ENCODE measurements at places on chromosomes 6 and 20.

DNA sequence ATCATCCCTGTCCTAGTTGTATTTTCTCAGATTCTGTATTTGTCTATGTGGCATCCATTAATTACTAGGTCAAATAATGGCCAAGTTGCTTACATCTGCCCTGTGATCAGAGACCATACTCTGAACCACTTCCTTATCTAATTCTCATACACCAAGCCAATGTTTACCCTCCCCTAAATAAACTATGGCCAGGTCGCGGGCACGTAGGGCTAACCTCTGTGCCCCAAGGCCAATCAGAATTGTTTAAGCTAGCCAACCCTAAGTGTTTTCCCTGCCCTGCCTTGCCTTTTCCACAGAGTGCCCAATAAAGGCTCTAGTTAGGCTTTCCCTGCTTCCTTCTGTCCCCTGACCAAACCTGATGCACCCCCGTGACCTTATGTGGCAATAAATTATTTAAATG, 2.8 kb upstream of the CALHM4 start:
- no peak for DNase-seq

DNA sequence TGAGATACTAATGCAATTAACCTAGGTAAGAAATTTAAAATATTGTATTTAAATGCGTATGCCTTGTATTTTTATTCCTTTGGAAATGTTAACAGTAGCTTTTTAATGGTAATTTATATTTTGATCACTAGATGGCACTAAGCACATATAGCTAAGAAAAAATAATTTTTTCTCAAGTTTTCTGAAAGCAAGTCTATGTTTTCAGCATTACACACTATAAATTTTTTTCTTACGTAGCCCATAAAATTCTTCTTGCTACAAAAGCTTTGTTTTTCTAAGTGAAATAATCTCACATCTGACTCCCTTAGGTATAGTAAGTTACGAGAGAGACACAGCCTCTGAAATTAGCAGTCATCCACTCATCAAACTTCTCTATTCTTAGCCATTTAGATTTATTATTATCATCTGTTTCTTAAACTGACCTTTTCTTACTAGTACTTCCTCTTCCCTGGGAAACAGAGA, 35.7 kb downstream of the TSPYL4 start:
- peak; percentile 17 for DNase-seq

DNA sequence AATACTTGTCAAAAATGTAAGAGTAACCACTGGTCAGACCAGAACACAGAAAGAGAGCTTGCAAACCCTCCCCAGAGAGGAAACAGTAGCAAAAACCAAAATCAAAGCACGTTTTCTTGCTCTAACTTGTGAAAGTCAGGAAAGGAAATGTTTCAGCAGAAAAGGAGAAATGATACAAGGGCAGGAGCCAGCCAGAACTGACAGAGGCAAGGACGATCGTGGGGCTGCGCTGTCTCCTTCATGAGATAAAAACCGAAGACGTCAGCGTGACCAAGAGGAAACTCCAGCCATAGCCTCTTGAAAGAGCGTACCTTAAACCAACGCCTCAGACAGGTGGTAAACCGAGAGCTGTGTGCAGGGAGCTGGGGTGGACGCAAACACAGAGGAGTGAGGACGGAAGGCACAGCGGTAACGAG, 27.5 kb downstream of the LAMA5 start:
- no peak for DNase-seq

DNA sequence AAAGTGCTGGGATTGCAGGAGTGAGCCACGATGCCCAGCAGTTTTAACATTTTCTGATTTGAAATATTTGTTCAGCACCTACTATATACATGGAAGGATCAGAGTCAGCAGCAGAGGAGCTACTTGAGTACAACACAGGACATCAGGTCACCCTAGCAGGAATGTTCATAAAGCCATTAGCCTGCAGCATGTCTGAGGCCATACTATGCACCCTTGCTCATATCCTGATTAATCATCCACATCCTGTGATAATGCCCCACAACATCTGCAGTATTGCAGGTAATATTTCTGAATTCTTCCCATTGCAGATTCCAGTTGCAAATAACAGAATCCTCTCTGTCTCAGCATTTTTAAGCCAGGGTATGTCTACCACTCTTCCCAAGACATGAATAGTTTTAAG, 171.0 kb upstream of the PRND start:
- DNase-seq = no peak

GRCh38 chr20:14568701-14569100, 231.3 kb upstream of the FLRT3 start:
- no peak for DNase-seq

DNA sequence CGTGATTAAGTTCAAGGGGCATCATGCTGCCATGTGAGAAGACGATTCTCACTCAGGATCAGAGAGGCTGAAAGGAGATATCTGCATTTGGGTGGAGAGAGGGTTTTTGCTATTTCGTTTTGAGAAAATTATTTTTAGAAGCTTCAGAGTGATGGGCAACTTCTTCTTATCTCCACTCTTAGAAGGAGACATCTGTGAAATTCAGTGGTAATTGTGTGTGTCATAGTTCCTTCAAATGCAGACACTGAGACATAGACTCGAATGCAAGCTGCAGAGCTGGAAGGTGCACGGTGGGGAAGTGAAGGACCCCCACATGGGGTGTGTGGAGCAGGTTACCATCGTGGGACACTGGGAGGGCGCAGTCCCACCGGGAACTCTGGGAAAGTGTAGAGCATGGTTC, 116.8 kb downstream of the PRND start:
- DNase-seq = no peak

DNA sequence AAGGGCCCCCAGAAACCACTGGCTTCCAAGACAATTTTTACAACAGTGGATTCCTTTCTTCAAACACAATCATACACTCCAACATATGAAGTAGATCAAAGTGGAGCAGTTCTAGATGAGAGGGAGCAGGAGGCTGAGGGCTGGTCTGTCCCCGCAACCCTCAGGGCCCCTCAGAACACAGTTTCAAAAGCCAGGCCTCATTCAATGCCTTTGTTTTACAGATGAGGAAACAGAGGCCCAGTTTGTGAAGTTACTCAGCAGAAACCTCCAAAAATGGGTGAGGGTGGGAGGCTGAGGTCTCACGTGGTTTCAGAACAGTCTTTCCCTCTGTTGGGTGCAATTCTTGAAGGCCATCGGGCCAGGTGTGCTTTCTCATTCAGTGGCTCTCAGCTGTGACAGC, 134.9 kb downstream of the SCML4 start:
- DNase-seq = no peak

- DNase-seq = no peak
Measured at GRCh38 chr6:65052626-65053025, 654.4 kb downstream of the EYS start.

DNA sequence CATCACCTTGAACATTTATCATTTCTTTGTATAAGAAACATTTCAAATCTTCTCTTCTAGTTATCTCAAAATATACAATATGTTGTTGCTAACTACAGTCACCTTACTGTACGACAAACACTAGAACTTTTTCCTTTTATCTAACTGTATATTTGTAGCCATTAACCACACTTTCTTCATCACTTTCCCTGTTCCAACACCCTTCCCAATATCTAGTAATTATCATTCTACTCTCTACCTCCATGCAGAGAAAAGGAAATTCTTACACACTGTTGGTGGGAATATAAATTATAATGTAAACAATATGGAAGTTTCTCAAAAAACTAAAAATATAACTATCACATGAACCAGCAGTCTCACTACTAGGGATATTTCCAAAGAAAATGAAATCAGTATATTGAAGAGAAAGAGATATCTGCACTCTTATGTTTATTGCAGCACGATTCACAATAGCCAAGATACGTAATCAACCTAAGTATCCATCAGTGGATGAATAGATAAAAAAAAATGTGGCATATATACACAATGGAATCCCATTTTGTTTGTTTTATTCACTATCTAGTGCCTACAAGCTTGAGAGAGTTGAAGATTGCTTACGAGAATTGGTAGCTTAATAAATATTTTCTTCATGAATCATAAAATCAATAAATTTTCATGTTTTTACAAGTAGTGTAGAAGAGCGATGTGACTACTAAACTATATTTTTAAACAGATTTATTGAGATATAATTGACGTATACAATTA, 2.4 kb downstream of the RHAG start:
- DNase-seq = no peak

Measured in NCI-H446 treated with DMSO at 0.1 percent for 48 hours (cell line).